ENCODE measurements at places on chromosomes 1 and 21.

DNA sequence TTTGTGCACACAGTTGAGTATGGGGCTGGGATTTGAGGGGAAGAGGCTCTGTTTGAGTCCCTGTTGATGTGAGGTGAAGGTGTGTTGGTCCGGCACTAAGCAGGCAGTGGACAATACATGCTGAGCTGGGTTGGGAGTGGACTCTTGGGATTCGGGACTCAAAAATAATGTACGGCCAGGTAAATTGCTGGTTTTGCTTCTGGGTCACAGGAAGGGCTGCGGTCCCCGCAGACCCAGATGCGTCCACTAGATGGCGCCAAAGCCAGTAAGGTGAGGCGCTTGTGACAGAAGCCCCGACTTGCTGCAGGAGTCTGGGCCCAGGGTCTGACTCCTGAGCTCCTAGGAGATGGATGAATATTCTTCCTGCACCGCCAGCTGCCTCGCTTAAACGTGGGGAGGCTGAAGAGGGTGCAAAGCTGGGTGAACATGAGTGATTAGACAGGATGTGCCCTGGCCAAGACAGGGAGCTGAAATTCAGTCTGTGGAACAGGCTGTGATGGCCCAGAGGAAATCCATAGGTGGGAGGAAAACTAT is 61.4 kb downstream of the ACBD3 start:
- peak; percentile 83 for DNase-seq

DNA sequence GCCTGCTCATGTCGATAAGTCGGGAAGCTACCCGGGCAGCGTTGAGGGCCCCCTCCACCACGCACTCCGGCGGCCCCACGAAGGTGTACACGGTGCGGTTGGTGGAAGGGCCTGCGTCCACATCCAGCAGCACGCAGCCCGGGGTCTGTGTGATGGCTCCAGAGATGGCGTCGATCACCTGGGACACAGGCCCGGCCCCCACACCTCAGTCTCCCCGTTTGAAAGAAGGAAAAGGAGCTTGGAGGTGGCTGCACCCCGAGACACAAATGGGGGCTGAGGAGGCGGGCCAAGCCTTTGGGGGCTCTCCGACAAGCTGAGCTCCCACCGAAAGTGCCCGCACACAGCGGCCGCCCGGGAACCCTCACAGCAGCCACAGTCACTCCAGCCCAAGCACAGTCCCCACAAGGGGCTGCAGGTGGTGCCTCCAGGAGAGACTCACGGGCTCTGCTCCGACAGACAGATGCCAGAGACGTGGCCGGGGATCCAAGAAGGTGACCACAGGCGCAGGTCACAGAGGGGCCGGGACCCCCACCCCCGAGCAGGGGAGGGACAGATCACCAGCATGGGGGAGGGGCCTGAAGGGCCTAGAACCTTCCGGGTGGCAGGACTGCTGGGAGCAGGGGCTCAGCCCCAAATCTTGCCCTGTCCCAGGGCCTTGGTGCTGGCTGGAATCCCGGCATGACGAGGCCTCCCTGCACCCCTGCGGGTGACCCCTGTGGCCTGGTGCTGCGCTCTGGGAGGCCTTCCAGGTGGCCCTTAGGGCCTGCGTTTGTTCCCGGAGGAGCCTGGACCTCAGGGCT is 1.0 kb downstream of the FTCD start:
- DNase-seq, result no peak

DNA sequence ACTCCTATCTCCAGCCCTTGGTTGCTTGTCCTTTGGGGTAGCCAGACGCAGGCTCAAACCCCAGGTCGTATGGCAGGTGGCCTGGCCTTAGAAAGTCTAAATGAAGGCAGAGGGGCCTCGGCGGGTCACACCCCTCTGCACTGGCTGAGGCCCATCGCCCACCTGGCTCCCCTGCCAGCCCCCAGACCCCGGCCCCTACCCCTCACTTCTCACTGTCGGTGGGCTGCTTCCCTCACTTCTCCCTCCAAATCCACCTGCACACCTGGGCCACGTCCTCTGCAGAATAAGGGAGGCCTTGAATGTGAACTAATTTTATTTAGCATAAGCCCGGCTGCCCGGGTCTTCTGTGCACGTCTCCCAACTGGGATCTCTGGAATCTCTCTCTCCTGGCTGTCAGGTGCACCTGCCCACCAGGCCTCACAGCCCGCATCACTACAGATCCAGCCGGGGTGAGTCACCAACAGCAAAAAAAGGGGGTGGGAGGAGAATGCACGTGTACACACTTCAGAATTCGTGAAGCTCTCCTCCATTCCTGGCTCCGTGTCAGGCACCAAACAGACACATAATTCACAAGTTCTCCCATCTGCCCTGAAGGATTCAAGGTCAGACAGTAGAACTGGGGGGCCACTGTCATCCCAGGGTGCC is 107.5 kb upstream of the SIM2 start:
- no peak for DNase-seq

DNA sequence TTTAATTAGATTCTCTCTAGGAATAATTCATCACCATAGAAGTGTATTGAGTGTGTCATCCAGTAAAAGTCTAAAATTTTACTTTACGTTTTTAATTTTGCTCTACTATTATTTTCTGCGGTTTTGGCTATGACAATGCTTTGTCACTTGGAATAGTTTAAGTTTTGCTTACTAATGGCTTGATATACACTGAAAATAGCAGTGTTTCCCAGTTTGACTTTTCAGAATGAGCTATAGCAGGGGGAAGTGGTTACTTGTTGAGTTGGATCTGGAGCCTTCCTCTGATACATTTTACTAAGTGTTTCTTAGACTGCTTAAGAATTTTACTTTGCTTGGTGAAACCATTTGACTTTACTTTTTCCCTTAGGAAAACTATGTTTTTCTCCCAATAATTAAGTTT is 5.0 kb downstream of the DNAJC16 start:
- DNase-seq, result no peak

DNA sequence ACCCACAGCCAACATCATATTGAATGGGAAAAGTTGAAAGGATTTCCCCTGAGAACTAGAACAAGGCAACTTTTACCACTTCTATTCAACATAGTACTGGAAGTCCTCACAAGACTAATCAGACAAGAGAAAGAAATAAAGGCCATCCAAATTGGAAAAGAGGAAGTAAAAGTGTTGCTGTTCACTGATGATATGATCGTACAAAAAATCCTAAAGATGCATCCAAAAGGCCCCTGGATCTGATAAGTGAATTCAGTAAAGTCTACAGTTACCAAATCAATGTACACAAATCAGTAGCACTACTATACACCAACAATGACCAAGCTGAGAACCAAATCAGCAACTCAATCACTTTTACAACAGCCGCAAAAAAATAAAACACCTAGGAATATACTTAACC is 28.3 kb downstream of the RAB3GAP2 start:
- DNase-seq, result no peak

GRCh38 chr1:109266965-109267364 is 16.0 kb downstream of the PSRC1 start:
- no peak for DNase-seq

GRCh38 chr1:16433030-16433429 is 4.2 kb downstream of the SPATA21 start:
- DNase-seq, result no peak

- DNase-seq, result no peak
Observed at GRCh38 chr1:51733793-51734522, 117.1 kb downstream of the OSBPL9 start.

DNA sequence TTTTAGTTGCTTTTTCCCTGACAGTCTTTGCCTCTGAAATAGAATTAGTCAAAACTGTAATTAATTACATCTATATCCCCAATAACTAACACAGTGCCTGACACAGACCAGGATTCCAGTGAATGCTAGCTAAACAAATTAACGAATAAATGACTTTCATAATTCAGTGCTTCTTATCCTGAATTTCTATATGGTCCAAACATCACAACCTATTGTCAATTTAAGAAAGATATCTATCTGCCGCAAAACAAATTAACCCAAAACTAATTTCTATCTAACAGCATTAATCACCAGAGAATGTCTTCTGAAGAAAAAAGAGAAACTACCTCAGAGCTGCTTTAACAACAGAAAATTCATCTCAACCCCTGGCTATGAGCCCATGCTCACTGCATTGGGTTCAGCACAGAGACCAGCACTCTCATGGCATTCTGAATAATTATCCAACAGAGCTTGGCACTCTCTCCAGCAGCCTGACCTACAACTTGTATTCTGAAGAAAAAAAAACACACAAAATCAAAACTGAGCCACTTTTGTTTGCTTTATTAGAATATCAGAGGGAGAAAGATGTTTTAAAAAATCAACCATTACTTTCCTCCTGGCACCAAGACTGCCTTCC is 547.3 kb upstream of the BEND5 start:
- DNase-seq, result no peak

DNA sequence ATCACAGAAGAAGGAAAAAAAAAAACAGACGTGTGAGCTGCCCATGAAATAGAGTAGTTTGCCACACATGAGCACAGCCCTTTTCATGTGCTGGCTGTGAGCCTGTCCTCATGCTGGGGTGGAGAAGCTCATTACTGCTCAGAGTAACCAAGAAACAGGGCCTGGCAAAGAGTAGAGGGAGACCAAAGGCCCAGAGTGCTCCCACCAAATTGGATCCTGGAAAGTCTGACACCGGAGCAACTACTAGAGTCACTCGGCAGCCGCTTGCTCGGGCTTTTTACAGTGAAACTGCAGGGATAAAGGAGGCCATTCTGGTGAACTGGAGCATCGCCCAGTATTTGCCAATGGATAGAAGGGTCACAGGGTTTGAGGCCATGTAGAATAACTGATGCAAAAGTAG is 64.4 kb upstream of the BARHL2 start:
- no peak for DNase-seq

DNA sequence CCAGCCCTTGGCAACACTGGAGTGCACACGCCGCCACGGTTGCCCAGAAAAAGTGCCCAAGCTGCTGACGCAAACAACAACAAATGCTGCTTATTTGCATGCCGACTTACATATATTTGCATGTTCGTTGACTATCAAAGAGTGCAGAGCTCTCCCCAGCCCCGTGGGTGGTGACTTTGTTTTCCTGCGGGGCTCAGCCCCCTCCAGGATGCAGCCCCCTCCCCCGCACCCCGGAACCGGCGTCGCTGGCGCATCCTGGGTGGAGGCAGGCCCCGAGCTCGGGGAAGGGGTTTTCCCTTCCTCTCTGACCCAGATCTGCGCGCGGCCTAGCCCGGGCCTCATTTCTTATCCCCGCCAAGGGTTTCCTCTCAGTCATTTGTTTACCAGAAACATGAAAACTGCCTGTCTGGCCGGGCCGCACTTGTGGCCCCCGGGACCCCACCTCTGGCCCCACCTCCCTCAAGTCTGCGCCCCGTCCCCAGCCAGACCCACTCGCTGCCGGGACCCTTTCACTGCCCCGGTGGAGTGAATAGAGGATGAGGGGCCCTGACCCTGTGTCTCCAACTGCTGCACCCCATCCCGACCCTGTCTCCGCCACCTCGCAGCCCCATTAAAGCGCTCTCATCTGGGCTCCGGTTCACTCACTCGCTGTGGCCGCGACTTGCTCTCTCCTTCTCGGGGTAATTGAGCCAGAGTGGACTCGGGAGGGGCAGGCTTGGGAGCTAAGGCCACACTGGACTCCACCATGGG is 5.5 kb downstream of the TNFRSF25 start:
- DNase-seq, result peak; percentile 95

DNA sequence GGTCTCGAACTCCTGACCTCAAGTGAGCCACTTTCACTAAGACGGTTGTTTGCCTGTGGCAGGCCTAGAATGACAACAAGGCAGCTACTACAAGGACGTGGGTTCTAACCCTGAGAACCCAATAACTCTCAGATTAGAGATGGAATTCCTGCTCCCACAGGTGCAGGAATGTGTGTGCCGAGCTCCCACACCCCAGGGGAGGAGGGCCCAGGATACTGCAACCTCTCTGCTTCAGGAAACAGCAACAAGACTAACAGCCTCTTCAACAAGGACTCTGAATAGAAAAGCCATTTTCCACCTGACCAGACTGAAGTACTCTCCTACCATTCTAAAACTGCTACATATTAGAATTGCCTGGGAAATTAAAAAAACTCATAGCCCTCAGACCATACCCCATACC is 4.9 kb downstream of the LSM10 start:
- no peak for DNase-seq

DNA sequence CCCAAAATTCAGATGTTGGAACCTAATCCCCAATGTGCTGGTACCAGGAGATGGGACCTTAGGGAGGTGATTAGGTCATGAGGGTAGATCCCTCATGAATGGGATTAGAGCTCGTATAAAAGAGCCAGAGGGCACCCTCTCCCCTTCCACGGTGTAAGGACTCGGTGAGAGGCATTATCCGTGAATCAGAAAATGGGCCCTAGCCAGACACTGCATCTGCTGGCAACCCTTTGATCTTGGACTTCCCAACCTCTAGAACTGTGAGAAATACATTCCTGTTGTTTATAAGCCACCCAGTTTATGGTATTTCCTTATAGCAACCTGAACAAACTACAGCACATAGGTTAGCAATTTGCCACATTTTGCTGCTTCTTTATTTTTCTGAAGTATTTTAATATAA is 14.5 kb upstream of the JAM2 start:
- DNase-seq, result no peak

DNA sequence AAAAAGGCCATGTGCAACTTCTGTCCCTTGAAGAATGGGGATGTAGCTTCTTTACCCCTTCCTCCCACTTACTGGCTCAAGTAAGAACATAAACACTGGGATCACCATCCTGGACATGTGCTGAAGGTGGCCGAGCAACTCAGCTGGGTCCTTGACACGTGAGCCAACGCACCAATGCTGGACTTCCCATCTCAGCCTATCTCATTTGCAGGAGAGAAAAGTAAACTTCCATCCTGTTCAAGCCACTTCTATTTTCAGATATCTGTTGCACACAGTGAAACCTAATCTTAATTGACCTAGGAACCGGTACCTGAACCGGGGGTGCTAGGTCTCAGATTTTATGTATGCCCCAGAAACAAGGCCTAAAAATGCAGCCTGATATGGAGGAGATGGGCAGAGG is 75.3 kb downstream of the HLCS start:
- no peak for DNase-seq

DNA sequence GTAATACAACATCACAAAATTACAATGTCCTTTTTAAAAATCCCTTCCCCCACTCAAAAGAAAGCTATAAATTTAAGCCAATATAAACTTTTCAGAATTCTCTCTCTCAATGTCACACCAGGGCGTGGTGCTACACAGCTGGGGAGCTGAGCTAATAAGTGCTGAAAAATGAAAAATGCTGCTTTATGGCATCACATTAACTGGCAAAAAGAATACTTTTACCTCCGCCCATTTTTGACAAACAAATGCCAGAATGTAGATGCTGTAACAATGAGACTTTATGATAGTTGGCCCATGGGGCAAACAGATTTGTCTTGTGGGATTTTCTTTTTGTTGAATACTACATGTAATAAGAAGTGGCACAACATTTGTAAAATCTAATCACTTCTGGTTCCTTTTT is 12.7 kb upstream of the LYPLAL1 start:
- DNase-seq, result no peak
